HT-29 (cell line): ENCODE measurements at places on chromosomes 16 and 17. TPM values are rescaled to one million over a fixed set of nuclear protein-coding genes. Genes with fewer than 3 reads are reported as not detected.

DNA sequence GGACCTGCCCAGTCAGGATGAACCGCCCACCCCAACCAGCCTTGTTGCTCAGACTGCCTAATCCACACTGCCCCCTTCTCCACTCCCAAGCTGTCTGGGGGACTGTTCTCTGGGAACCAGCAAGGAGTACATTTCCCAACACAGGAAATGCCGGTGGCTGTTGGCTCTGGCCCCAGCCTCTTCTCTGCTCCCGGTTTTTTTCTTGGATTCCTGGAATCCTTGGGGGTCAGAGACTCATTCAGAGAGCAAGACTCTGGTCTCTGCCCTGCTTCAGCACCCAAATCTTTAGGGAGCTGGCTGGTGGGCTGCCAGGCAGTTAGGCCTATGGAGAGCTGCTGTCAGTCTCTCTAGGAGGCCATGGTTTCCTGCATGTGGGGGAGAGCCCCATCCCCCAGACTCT, 10.8 kb upstream of the MTMR4 start:
- no peak for DNase-seq

The SCN4A gene
- not detected in 2 replicates for total RNA-seq

GRCh38 chr16:27813591-27813990, 249.9 kb downstream of the GSG1L start:
- DNase-seq: no peak

The ARHGAP23 gene
- total RNA-seq: 326 and 391 TPM in 2 replicates

GRCh38 chr17:7794075-7794663, 39.8 kb upstream of the KDM6B start:
- DNase-seq: no peak

- DNase-seq: no peak
Measured at GRCh38 chr17:52710363-52710901, 551.9 kb upstream of the CA10 start.

GRCh38 chr17:2710803-2711607, 559 bp downstream of the CLUH start:
- DNase-seq: peak; percentile 31

DNA sequence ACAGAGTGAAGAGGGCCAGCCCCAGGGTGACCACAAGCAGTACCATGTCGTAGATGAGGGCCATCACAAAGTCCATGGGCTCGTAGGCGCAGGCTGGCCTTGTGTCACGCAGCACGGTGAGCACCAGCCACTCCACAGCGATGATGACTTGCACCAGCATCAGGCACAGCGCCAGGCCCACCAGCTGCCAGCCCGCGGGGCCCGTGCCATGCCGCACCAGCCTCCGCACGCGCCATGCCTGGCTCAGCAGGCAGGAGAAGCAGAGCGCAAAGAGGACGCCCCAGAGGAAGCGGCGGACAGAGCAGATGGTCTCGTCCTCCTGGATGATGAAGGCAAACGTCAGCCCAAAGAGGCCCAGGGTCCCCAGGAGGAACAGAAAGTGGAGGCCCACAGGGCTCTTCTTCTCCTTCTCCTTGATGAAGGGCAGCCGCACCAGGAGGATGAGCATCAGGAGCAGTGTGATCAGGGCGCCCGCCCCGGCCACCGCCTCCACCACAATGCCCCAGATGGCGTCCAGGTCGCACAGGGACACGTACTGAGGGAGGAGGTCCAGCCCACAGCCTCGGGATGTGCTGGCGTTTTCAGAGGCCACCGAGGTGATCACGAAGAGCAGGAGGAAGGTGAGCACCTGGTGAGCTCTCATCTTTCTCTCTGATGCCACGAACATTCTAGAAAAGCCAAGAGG, 12.3 kb downstream of the GPRC5B start:
- no peak for DNase-seq

GRCh38 chr16:55821210-55821609, 11.7 kb downstream of the CES1 start:
- no peak for DNase-seq

GRCh38 chr16:9596788-9597187, 505.3 kb downstream of the HAPSTR1 start:
- DNase-seq: no peak

The SLC13A2 gene
- total RNA-seq: not detected in 2 replicates

The GUCY2D gene
- 0.03 TPM in 1 of 2 replicates, not detected in the other for total RNA-seq

DNA sequence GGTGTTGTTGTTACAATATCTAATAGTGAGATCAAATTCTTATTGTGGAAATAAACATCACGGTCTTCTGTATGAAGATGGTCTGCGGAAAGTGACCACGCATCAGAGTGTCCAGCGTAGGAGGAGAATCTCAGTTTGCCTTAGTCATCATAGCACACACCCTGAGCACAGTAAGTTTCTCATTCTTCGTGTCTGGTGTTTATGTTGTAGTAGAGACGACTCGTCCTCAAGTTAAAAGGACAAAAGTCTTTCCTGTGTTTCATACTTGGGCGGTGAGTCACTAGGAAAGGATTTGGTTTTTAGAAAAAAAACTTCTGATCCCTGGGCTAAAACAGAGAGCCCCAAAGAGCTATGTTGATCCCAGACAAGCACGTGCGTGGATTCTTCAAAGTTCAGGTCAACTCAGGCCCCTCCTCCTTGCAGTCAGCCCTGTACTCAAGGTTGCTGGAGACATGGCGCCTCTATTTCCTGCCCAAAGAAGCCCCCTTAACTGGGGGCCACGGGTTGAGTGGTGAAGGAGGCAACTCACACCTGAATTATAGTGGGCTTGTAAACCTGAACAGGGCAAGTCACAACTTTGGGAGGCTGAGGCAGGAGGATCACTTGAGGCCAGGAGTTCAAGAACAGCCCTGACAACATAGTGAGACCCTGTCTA, 170.4 kb downstream of the ZFHX3 start:
- peak; percentile 54 for DNase-seq

- DNase-seq: no peak
Measured at GRCh38 chr17:42153919-42154742, 658 bp downstream of the RAB5C start.

The CCL11 gene
- total RNA-seq: not detected in 2 replicates

DNA sequence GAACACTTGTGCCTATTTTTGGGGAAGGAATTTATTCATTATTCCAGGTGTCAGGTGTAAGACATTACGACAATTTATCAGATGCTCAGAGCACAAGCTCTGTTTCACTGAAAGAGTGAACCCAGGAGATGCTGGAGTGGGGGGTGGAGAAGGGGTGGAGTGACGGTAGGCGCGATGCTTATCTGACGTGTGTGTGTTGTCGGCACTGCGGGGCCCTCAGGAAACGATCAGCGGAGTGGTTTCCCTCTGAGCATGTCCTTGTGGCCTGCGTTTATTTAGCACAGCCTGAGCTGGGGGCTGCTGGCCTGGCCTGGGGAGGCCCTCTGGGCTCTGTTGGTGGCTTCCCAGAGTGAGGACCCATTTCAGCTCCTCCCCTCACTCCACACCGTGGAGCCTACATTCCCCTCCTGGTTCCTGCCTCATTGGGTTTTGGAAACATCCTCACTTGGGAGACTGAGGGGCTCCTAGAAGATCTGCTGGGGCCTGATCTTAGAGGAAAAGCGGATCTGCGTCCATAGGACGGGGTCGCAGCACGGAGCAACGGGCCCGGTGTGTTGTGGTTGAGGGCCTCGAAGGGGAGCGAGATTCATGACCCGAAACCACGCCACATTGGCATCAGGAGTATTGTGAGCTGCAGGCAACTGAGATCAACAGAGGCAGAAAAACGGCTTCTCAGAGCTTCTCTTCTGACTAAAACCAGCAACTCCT, 19.0 kb upstream of the GNG13 start:
- no peak for DNase-seq

DNA sequence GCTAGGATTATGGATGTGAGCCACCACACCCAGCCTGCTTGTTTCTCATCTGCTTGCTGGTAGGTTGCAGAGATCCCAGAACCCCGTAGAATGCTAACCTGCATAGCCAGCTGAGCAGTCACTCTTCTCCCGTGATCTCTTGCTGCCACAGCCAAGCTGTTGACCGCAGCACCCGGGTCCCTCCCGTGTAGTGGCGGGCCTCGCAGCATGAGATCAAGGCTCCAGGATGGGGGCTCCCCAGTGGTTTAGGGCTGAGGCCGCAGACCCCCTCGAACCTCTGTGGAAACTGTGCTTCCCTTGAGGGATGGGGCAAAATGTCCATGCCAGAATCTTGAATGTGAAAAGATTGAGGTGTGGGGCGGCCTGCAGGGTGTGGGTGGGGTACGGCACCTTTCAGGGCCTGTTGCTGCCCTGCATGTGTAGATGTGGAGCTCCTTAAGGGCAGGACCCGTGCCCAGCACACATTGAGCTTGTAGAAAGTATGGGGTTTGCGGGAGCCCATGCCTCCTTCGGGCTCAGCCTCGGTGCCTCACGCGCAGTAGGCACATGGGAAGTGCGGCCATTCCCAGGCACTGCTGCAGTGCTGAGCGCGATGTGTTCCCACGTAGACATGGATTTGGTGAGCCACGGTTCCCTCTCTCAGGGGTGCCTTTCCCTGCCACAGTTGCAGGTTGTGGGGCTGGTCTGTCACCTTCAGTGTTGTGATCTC, 99.9 kb downstream of the BANP start:
- DNase-seq: no peak

The ODAD4 gene
- 0.55 and 0.64 TPM in 2 replicates for total RNA-seq

GRCh38 chr16:3129137-3130131, 5.4 kb upstream of the ZNF213 start:
- DNase-seq: peak; percentile 92

DNA sequence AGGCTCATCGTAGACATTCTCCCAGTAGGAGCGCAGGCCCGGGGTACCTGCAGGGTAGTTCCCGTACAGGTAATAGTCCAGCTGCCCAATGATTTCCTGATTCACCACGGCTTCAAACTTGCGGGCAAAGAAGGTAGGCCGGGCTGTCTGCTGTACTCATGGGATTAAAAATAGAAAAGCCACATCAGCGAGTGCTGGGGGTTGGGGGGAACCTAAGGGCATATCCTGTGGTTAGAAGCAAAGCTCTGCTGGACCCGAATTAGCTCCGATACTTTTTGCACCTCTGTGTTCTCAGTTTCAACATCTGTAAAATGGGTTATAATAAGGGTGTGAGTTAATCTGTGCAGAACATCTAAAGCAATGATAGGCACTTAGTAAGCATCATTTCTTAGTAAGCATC, 336.2 kb downstream of the XYLT1 start:
- DNase-seq: no peak

The CTRB2 gene
- not detected in 2 replicates for total RNA-seq

DNA sequence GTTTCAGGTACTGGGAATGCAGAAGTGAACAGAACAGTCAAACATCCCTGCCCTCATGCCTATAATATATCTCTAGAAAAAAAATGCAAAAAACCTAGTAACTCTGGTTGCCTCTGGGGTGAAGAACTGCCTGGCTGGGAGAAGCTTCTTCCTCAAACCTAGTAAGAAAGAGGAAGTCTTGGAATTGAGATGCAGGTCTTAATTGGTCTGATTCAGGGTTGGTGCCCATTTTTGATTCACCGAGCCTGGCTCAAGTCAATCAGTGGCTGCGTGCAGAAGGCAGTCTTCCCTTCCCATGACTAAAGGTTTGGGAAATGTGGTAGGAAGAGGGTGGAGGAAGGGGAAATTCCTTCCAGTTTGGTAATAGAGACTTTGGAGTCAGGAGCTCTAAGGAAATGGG, 22.4 kb downstream of the CDRT15 start:
- no peak for DNase-seq

DNA sequence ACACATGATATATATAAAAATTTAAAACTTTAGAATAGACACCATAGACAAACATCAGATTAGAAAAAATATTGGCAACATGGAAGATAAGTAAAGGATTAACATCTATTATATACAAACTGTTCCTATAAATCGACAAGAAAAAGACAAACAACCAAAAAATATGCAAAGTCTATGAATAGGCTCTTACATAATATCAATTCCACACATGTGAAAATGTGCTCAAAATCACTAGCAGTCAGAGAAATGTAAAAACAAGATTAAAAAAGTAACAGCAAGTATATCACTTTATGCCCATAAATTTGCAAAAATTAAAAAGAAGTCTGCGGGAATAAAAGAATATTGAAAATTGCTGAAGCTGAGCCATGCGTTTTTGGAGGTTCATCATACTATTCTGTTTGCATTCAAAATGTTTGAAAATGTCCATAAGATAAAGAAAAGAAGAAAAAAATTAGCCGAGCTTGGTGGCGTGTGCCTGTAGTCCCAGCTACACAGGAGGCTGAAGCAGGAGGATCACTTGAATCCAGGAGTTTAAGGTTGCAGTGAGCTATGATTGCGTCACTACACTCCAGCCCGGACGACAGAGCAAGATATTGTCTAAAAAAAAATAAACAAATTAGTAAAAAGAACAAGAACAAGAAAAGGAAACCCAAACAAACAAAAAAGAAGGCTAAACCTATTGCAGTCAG, 11.2 kb upstream of the ERN2 start:
- DNase-seq: no peak

GRCh38 chr17:74478420-74479100, 12.1 kb downstream of the CD300A start:
- no peak for DNase-seq

- DNase-seq: no peak
Measured at GRCh38 chr17:58186591-58186990, 5.9 kb upstream of the EPX start.

The BICDL2 gene
- total RNA-seq: 40.5 and 50.1 TPM in 2 replicates

DNA sequence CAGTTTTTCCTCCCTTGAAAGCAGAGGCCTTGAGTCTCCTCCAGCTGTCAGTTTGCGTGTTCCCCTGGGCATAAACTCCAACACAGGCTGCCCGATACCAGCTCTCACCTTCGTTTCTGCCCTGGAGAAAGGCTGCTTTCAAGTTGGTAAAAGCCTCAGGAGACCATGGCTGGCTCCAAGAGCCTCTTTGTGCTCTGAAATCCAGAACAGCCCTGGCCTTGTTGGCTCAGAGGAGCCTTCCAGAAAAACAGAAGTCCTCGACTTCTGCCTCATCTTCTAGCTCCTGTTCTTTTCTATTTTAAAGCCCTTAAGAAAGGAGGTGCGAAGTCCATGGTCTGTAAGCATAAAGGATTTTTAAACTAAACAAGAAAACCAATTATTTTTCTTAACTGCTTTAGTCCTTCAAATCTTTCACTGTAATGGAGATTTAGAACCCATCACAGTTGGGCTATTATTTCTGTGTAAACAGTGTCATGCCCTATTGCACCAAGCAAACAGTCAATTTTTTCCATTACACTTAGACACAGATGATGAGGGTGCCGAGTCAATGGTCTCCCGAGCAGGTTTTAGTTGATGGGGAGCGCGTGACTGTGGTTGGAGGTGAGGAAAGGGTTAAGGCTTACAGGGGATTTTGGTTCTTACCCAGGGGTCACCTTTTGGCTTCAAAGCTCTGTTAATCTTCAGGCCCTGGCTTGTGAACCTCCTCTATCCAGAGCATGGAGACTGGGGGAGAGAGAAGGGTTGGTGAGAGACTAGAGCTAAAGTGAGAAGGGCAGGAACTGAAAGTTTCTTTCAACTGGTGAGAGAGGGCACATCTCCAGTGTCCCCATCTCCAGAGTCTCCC, 212.8 kb downstream of the MSI2 start:
- no peak for DNase-seq

The TMEM114 gene
- not detected in 2 replicates for total RNA-seq

GRCh38 chr17:29345066-29345465, 45.1 kb upstream of the TAOK1 start:
- no peak for DNase-seq

GRCh38 chr17:60463157-60463835, 41.0 kb downstream of the CHCT1 start:
- no peak for DNase-seq
